ENCODE measurements at places on chromosomes 6 and 20.

- no peak for DNase-seq
These were observed 6.8 kb upstream of the POU3F2 start for GRCh38 chr6:98827295-98828159.

DNA sequence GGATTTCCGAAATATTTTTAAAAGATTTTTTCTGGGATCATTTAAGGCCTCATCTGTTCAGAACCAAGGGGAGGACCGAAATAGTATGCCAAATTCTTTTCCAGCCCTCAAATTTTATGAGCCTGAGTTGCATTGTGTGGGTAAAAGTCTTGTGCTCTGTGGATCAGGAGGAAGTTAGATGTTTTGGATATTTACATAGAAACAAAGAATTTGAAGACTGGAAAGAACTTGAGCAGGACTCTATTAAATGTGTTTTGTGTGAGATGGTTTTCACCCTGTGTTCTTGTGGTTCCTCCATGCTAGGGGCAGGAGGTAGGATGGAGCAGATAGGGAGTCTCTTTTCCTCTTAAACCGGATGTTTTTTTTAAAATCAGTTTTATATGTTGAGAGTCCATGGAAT, 329.1 kb downstream of the LAMA2 start:
- DNase-seq, result no peak

DNA sequence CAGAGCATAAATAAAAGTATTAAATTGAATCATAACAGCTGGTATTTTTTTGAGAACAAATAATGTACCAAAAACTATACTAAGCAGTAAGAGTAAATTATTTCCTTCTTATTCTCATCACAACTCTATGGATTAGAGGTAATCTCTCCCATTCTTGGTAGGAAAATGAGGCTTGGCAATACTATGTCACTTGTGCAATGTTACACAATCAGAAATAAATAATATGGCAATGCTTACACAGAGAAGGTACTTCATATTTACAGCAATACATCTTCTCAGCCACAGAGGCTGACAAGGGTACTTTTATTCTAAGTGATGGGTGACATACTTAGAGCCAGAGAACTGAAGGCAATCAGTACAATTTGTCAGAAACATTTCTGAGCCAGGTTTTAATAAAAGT, 3.9 kb downstream of the DST start:
- DNase-seq, result no peak

DNA sequence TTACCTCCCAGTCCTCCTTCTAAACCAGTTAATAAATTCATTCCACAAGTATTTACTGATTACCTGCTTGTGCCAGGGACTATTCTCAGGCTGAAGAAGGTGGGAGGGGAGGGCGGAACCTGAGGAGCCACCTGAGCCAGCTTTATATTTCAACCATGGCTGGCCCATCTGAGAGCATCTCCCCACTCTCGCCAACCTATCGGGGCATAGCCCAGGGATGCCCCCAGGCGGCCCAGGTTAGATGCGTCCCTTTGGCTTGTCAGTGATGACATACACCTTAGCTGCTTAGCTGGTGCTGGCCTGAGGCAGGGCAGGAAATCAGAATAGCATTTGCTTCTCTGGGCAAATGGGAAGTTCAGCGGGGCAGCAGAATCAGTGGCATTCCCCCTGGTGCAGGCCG, 4.9 kb upstream of the AAR2 start:
- DNase-seq, result no peak

DNA sequence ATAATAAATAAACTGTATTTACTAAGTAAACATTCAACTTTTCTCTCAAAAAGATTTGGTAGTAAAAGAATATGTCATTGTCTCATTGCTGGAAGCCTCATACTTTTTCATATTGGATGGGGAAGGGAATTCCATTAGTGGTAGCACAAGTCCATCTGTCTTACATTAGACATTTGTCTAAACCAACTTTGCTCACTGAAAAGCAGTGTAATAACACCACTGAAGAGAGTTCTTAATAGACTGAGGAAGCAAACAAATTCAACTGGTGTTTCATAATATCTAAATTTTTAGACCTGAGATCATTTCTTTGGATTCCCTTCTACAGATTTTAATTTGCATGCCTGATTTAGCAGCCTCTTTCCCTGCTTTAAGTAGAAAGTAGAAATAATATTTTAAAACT, 62.7 kb downstream of the PLCB1 start:
- DNase-seq, result no peak

- no peak for DNase-seq
These were observed 68.2 kb upstream of the SSTR4 start for GRCh38 chr20:22966787-22967464.

DNA sequence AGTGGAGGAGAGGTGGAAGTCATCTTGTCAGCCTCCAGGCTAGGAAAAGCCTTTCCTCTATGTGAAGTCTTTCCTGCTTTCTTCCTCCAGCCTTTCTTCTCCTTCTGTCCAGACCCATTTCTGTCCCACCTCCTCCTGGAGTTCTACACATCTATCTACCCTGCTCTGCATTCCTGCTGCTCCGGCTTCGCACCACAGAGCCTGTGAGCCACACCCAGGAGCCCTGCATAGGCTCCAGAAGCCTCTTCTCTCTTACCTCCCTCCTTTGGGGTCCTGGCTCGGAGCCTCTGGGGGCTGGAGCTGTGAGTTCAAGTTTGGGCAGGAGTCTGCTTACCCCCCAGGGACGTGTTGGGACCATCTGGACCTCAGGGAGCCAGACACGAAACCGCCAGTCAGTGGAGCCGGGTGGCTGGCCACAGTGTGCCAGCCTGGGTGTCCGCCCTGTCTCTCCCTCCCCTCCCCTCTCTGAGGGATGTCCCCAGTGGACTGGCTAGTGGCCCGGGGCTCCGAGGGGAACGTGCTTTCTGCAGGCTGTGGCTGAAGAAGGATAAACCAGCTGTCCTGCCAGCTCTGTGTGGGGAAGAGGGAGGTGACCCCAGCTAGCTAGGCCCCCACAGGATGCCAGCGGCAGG, 99.2 kb downstream of the VEGFA start:
- no peak for DNase-seq

DNA sequence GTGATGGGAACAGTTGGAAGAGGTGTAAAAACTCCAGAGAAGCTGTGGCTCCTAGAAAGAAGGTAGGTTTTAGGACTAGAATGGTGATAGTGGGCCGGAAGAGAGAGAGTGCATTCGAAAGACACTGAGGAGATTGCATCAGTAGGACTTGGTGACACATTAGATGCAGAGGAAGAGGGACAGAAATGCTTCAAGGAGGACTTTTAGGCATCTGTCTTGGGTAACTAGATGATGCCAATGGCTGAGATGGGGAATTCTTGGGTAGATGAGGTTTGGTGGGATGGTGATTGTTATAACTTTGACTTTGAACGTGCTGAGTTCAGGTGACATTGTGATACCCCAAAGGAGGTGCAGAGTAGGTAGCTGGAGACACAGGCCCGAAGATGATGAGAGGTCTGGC, 196.5 kb downstream of the GMPR start:
- DNase-seq, result no peak

DNA sequence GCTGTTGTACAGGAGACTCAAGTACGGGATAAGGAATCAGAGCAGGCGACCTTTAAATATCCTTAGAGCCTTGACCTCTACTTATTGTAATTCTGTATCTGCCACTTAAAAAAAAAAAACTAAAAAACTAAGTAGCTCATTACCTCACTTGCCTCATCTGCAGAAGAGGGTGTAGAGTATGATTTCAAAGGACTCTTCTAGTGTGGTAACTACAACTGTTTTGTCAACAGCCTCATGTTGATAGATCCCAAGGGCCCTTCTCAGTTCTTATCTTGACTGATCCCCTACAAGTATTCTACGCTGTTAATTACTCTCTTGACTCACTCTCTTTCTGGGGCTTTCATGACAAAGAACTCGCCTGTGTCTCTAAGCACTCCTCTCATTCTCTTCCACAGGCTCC, 16.7 kb upstream of the PDYN start:
- no peak for DNase-seq

- no peak for DNase-seq
These were observed 114.4 kb downstream of the CEBPB start for GRCh38 chr20:50304923-50305635.

- DNase-seq, result no peak
These were observed 98.9 kb downstream of the HDGFL1 start for GRCh38 chr6:22668307-22668706.

- no peak for DNase-seq
These were observed 24.3 kb upstream of the MRPS10 start for GRCh38 chr6:42241915-42242314.

- DNase-seq, result no peak
These were observed 31.8 kb downstream of the ZDHHC14 start for GRCh38 chr6:157412791-157413190.

DNA sequence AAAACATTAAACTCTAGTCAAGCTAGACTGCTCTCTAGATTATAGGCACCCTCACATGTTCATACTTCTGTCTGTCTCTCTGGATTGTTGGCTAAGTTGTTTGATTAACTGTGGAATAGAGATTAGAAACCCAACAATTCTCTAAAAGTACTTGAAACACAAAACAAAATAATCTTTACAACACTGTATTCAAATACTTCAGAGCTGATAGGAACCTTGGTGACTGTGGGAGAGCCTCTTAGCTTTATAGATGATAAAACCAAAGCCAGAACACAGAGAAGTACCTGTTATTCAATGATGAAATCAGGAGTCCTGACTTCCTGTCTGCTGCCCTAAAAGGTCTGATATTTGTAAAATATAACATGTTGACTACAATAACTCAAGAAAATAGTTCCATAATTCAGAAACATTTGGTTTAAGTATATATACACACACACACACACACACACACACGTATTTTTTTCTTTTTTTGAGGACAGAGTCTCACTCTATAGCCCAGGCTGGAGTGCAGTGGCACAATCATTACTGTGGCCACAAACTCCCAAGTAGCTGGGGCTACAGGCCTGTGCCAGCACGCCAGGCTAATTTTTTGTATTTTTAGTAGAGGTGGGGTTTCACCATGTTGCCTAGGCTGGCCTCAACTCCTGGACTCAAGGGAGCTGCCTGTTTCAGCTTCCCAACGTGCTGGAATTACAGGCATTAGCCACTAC, 222.0 kb downstream of the FUT9 start:
- DNase-seq, result no peak

GRCh38 chr6:44228836-44229235, 5.4 kb downstream of the SLC29A1 start:
- no peak for DNase-seq

- no peak for DNase-seq
These were observed 1405.1 kb downstream of the GRIK2 start for GRCh38 chr6:102798636-102799035.

GRCh38 chr6:53672237-53672636, 6.7 kb upstream of the KLHL31 start:
- no peak for DNase-seq

DNA sequence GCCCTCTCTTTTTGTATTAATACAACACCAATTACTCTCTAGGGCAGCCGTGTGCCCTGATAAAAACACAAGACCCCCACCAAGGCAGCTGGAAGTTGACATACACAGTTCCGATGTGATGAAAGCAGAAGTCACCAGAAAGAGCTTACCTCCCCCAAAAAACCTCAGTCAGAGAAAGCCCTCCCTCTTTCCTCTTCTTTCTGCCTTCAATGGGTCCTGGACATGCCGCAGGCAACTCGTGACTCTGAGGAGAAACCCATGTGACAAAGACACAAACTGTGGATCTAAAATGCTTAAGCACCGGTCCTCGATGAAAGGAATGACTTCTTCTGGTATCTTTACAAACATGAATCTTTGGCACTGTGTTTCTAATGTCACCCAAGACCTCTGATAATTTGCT, 117.7 kb upstream of the CCDC28A start:
- DNase-seq, result no peak

- no peak for DNase-seq
These were observed 85.1 kb downstream of the NCOA3 start for GRCh38 chr20:47586649-47587294.

GRCh38 chr6:131163886-131164285, 28.6 kb downstream of the AKAP7 start:
- no peak for DNase-seq

GRCh38 chr20:41046716-41047115, 18.1 kb downstream of the TOP1 start:
- DNase-seq, result no peak

- DNase-seq, result no peak
These were observed 339.4 kb downstream of the CD83 start for GRCh38 chr6:14456941-14457340.

- no peak for DNase-seq
These were observed 11.5 kb downstream of the MAPK14 start for GRCh38 chr6:36039112-36039511.

DNA sequence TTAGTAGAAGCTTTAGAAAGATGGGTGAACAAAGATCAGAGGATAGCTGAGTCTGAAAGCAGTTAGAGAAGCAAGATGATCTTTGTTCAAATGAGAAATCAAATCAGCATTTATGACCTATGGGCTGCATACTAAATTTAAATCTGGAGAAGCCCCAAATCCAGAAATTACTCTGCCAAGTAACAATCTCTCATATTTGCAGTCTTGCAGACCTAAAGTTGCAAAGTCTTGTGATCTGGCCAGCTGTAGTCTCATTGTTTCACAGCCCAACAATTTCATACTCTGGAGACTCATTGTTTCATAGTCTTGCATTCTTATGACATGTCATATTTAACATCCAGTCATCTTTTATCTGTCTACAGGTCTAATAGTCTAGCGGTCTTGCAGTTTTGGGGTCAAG, 364.9 kb upstream of the RSPO3 start:
- DNase-seq, result no peak

DNA sequence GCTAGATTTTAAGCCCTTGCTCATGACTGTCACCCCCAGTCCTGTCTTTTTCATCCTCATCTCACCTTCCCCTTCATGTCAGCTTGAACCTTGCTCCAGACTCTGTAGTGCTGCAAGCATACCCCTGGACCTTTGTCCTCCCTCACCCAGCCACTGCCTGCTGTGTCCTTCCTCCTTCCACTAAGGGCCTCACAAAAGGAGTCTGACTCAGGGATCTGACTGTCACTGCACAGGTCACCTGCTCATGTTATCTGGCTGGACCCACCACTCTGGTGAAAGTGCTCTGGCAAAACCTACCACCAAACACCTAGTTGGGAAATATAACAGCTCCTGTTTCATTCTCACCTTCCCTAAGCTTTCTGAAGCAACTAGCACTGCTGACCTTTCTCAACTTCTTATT, 151.4 kb downstream of the INSM1 start:
- DNase-seq, result no peak

- DNase-seq, result no peak
These were observed 97.8 kb upstream of the OGFRL1 start for GRCh38 chr6:71190809-71191208.

DNA sequence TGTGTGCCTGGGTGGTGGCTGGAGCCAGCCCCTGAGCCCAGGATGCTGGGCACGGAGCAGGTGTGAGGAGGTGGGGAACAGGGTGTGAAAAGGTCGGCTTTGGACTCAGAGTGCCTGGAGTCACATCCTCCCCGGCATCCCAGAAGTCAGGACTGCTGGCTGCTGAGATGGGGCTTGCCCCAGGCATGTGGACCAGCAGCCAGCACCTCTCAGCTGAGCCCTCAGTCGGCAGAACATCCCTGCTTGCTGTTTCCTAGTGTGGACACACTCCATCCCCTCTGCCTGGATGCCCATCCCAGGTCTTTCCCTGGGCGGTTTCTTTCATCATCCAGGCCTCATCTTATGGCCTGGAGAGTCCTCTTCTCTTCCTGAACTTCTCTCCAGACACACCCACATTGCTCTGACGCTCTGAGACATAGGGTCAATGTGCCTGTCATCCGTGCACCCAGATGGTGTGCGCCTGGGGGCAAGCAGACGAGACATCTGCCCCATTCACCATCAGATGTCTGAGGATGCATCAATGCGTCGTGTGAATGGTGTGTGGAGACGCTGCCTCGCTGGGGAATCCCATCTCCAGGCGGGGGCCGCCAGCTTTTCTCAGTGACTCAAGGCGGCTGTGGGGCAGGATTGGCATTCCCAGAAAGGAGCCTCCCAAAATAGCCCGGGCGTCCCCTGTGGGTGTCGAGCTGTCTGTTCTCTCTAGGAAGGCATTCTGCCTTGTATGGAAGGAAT, 104.2 kb downstream of the SYCP2 start:
- no peak for DNase-seq
